ENCODE measurements at places on chromosomes 3 and 15.
A peak's percentile ranks its signal among the peaks of the same experiment; 100 is the strongest.

DNA sequence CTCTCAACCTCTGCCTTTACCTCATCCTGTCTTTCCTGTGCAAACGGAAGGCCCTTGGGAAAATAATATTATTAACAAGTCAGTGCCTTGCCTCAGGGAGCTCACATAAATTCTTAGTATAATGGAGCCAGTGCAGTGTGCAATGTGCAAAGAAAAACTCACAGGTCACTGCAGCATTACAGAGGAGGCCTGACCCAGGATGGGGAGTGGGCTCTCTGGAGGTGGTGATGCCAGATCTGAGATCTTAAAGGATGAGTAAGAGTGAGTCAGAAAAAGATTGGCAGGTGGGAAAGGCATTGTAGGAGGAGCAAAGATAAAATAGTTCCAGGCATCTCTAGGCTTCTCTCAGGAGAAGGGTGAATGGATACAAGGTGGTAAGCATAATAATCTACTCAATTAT lies 185.6 kb upstream of the ADAMTS9 start:
- no peak for DNase-seq

DNA sequence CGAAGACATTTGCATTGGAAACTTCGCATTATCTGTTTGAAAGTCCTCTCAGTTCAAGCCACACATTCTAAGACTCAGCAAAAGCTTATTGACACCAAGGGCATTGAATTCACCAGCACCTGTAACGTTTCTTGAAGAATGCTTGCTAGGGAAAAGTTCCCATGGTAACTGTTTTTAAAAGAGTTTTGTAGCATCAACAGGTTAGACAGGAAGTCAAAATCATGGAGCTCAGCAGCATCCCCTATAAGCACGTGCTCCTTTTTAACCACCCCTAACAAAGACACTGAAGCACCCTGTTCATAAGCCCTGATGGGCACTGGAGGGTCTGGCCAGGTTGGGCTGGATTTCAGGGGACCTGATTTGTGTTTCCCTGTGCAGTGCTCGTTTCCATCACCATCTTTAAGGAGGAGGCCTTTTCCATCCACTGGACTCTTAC lies 229.7 kb upstream of the BHLHE40 start:
- DNase-seq, result no peak

- DNase-seq, result peak; percentile 94
These were observed 28.2 kb upstream of the BCL6 start for GRCh38 chr3:187773233-187774184.

GRCh38 chr15:47514200-47514652 lies 203.1 kb upstream of the SEMA6D start:
- no peak for DNase-seq

GRCh38 chr3:66500576-66501482 lies at the start of gene LRIG1:
Gene LRIG1, minus strand, starts transcription at chr3:66501022. Its CDS starts 615 bp downstream, at chr3:66500407.
- DNase-seq, result peak; percentile 97

DNA sequence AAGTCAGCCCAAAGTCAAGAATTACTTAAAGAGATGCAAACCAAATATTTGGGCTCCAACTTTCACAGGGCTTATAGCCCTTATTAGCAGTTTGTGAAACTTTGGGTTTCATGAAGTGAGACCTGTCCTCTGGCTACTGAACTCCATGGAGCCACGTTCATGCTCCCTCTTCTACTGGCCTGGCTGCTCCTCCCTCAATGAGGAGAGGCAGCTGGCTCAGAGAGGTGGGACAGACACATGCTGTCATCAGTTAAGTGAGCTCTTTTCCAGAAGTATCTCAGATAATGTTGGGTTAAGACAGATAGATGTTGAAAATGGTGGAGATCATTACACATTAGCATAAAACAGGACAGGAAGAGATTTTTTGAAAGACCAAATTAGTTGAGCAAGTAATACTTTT lies 19.4 kb downstream of the MRPS25 start:
- no peak for DNase-seq

GRCh38 chr3:142127941-142128658 lies 21.2 kb downstream of the TFDP2 start:
- DNase-seq, result no peak

DNA sequence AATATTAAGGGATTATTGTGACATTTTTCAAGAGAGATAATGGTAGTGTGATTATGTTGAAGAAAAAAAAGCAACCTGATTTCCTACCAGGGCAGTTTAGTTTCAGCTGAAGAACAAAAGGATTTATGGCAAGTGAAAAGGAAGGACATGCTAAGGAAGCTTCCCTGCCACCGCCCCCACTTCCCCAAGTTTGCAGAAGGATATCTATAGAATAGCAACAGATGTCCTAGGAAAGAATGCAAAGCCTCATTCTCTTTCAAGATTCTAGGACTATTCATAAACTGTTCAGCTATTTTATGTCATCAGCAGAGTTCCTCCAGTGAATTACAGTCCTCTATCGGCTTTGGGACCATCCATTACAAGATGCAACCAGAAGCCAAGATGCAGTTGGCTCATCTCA lies 160.8 kb downstream of the SATB1 start:
- no peak for DNase-seq

GRCh38 chr15:89450076-89451006 lies 46.0 kb downstream of the RHCG start:
- no peak for DNase-seq

GRCh38 chr3:148729476-148730055 lies 31.9 kb downstream of the AGTR1 start:
- no peak for DNase-seq

GRCh38 chr3:181382656-181383055 lies 329.1 kb upstream of the SOX2 start:
- DNase-seq, result no peak

All from suppressor macrophage treated with lipopolysaccharide for 4 hours (primary cell).